Vagina (tissue), 2 donors: ENCODE measurements at places on chromosomes 3 and 15. TPM values are rescaled to one million over a fixed set of nuclear protein-coding genes. Genes with fewer than 3 reads are reported as not detected.

- DNase-seq = no peak
These were observed 255.3 kb upstream of the SLITRK3 start for GRCh38 chr3:165451371-165452070.

The FRMD4B gene
- total RNA-seq = 53.5 TPM

The GMNC gene
- total RNA-seq = 0.25 TPM

The POPDC2 gene
- 3.4 TPM for total RNA-seq

GRCh38 chr15:22253676-22254408 is 173.5 kb downstream of the OR4M2 start:
- DNase-seq = no peak

- DNase-seq = peak; percentile 40
These were observed 87.9 kb upstream of the MEF2A start for GRCh38 chr15:99477791-99478471.

The CDHR4 gene
- total RNA-seq = not detected

- no peak for DNase-seq
These were observed 581.6 kb downstream of the FHIT start for GRCh38 chr3:60669636-60670035.

DNA sequence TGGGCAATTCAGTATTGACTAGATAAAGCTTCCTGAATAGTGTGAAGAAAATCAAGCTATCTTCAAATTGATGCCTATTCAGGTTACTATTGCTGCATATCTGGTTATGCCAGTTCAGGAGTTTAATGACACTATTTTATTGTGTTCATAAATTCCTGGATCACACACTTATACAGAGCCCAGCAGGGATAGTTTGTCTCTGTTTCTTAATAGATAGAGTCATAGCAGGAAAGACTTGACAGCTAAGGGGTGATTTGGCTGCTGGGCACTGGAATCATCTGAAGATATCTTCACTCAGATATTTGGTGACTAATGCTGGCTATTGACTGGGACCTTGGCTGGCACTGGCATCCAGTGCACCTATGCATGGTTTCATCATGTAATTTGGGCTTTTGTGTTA is 187.8 kb downstream of the PYDC2 start:
- DNase-seq = no peak

DNA sequence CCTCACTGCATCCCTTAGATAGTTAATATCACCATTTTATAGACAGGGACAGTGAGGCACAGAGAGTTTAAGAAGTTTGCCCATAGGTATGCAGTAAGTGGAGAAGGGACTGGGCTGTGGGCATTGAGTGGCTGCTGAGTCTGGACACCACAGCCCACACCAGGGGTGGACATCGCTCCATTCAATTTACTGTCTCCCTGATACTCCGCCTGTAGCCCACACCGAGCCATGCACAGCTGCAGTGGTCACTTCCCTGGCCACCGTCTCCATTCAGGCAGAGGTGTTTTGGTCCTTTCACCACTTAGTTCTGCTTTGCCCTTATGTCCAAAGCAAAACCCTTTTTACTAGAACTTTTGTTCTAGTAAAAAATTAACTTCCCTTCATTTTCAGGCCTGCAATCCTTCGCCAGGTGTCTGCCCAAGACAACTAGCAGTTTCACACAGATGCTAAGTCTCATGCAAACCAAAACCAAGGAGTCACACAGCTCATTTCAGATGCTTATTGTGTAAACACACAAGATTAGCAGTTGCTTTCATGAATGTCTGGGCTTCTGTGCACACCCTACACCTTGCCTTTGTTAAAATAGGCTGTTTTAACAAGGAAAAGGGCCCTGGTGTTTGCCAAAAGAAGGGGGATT is 30.1 kb downstream of the ZNF35 start:
- DNase-seq = no peak

The CPLX3 gene
- total RNA-seq = not detected

DNA sequence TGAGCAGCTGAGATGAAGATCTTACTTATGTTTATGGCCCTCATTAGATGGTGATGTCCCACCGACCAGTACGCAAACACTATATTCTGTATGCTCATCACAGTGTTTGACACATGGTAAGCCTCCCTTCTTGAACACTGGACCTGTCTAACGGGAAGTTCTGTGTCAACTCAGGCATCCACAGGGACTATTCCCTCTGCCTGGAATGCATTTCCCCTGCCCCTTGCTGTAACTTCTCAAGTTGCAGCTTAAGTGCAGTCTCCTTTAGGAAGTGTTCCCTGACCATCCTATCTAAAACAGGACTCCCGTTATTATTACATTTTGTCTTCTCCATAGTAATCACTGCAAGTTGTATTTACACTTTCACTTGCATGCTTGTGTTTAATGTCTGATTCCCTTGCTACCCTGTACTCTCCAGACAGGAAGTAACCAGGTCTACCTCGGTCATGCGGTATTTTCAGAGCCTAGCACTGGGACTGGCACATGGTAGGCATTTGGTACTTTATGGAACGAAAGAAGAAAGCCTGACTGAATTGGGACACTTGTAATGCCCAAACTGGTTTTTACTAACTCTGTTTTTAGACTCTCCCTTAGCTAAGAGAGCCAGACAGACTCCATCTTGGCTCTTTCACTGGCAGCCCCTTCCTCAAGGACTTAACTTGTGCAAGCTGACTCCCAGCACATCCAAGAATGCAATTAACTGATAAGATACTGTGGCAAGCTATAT is 8.7 kb downstream of the DET1 start:
- no peak for DNase-seq

The RBSN gene
- 19.2 TPM for total RNA-seq

DNA sequence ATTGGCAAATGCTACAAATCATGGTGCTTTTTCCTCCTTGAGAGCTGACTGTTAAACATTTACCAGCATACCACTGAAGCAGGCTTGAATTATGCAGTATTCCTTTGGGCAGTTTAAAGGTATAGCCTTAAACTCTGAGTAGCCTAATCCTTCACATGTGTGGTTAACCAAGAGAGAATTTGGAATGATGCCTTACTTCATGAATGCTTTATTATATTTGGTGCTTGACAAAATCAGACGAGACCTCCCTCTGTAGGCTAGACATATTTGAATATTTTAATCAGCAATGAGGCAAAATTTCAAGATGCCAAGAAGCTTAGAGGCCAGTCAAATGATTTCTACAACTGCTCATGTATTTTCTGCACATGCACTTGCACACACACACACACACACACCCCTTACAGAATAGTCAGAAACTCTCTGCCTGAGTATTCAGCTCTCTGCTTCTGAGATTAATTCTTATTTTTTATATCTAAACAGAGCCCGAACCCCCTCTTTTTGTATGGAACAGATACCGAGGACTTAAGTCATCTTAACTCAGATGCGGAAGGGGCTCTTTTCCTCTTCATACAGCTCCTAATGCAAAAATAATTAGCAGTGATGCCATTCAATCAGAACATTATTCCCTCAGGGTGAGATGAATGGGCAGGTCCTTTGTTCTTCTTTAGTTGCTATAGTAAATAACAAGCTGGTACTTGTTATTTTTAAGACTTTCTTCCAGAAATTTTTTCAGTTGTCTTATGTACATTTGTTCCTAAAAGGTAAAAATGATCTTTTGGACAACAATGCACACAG is 195.5 kb upstream of the TMC3 start:
- no peak for DNase-seq

DNA sequence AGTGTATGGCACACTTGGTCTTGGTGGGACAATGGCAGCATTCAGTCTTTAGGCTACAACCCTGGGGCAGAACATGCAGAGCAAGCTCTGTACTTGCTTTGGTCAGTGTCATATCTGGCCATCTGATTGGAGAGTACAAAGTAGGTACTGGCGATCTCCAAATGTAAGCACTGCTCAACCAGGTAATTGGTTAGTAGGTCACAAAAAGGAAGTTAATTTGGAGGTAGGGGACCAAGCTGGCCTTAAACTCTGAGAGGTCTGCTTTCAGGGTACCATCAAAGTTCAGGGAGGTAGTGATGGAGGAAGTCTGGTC is 3.3 kb upstream of the ABHD5 start:
- DNase-seq = no peak

DNA sequence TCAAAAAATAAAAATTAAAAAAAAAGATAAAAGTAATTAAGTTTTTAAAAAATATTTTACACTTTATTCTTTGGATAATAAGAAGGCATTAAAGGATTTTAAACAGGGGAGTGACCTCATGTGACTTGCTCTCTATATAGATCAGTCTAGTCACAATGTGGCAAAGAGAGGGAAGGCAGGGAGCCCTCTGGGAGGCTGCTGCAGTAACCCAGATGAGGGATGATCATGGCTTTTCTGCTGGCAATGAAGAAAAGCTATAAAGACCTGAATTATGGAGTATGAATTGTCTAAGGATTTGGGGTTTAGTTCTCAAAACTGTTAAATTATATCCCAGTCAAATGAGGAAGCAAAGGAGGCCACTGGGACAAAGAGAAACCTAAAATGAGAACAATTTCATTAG is 58.1 kb downstream of the SUMF1 start:
- no peak for DNase-seq

GRCh38 chr3:29644261-29644660 is 363.4 kb downstream of the RBMS3 start:
- DNase-seq = no peak

DNA sequence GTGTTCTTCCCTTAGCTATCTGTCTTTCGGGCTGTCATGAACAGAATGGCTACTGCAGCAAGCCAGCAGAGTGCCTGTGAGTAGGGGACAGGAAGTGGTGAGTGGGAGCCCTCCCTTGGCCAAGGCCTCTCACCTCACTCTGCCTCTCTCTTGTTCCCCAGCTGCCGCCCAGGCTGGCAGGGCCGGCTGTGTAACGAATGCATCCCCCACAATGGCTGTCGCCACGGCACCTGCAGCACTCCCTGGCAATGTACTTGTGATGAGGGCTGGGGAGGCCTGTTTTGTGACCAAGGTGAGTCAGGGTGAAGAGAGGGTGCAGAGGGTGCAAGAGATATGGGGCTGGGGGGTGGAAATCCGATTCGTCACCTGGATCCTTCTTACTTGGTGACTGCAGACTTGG is 3.0 kb downstream of the DLL4 start:
- DNase-seq = no peak

DNA sequence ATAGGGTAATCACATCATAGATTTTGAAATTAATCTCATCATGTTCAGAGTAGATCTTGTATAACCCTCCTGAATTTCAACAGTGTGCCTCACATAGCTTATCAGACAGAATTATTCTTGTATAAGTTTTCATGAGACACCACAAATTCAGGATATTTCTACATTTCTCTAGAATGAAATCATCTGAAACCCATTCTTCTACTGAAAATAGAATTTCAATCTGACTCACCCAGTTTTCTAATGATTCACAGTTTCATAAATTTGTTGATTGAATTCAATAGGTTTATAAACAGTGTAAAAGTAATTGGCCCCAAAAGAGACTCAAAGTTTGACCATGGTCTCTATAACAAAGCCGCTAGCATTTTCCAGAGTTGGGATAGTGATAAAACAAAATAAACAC is 1082.6 kb upstream of the EPHA6 start:
- no peak for DNase-seq

The MITF gene
- 57.7 TPM for total RNA-seq

DNA sequence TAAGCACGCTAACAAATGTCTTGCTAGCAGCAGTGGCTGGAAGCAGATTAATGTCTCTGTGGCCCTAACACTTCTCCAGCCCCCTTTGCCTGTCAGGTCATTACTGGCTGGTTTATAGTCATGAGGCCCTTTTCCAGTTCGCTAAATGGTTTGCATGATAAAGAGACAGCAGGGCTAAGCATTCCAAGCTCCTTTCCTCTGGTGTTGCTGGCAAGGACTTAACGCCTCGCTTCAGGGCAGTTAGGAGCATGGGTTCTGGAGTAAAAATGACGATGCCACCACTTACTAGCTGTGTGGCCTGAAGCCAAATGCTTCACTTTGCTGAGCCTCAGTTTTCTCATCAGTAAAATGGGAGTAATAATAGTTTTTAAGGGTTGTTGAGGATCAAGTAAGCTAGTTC is 185.9 kb downstream of the MEGF11 start:
- DNase-seq = no peak

GRCh38 chr15:31489281-31489680 is 162.6 kb downstream of the KLF13 start:
- DNase-seq = no peak

The LAMB2 gene
- total RNA-seq = 526 TPM
